ENCODE measurements at places on chromosomes 1 and 21.

- no peak for DNase-seq
Observed at GRCh38 chr21:44687671-44688070, 5.7 kb upstream of the KRTAP12-1 start.

GRCh38 chr1:164660775-164661174 lies 101.8 kb downstream of the PBX1 start:
- no peak for DNase-seq

DNA sequence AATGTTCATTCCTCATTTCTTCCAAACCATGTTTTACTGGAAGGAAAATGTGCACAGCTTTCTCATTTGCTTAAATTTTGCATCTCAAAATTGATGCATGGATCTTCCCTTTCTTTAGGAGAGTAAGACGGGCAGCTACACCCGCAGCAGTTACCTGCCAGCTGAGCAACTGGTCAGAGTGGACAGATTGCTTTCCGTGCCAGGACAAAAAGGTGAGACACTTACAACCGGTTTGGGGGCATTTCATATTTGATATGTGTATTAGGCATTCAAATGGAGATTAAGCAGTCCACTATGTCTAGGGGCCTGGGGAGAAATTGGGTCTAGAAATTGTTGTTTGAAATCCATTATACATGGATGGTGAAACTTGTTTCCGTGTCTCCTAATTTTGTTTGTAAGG lies 12.9 kb downstream of the C8A start:
- no peak for DNase-seq

DNA sequence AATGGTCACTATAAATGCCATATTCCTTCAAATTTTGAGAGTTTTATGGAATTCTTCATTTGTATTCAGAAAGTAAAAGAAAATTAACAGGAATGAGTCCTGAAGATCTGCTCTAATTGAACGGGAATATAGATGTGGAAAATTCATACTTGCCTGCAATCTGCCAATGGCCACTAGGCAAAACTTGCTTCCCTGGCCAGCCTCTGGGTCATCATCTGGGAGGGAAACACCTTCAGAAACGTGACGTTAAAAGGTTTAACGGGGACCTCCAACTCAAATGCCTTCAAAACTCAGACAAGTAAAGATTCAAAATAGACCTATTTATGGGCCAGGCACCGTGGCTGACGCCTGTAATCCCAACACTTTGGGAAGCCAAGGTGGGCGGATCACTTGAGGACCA lies 21.7 kb upstream of the CTSK start:
- no peak for DNase-seq

DNA sequence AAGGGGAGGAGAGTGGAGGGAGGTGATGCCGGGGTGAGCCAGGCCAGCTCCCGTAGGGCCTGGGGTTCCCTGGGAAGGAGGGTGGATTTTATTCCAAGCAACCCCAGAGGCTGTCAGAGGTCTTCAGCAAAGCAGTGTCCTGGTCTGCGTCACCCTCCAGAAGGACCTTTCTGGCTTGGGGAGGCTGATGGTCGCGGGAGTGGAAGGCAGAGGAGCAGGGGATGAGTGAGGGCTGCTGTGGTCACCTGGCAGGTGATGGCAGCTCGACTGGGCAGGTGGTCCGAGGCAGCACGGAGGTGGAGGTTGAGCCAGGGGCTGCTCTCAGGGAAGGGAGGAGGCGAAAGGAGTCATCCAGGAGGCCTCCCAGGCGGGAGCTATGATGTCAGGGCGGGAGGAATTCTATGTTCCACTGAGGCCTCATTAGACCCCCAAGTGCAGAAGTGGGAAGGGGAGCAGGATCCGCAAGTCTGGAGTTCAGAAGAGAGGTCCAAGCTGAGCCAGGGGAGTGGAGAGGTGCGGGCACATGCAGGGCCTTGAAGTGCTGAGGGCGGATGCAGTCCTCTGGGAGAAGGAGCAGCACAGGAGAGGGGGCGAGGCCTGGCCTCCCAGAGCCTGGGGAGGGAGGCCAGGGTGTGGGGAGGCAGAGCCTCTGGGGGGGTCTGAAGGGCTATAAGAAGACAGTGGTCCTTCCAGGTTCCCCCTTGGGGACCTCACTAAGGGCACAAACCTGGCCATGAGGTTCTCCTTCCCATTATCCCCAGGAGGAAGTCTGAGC lies 33.3 kb downstream of the BMP8A start:
- no peak for DNase-seq

- DNase-seq: no peak
Observed at GRCh38 chr1:9233241-9233941, 1.2 kb upstream of the H6PD start.

GRCh38 chr1:26321315-26322041 lies 3.7 kb downstream of the CD52 start:
- peak; percentile 62 for DNase-seq

DNA sequence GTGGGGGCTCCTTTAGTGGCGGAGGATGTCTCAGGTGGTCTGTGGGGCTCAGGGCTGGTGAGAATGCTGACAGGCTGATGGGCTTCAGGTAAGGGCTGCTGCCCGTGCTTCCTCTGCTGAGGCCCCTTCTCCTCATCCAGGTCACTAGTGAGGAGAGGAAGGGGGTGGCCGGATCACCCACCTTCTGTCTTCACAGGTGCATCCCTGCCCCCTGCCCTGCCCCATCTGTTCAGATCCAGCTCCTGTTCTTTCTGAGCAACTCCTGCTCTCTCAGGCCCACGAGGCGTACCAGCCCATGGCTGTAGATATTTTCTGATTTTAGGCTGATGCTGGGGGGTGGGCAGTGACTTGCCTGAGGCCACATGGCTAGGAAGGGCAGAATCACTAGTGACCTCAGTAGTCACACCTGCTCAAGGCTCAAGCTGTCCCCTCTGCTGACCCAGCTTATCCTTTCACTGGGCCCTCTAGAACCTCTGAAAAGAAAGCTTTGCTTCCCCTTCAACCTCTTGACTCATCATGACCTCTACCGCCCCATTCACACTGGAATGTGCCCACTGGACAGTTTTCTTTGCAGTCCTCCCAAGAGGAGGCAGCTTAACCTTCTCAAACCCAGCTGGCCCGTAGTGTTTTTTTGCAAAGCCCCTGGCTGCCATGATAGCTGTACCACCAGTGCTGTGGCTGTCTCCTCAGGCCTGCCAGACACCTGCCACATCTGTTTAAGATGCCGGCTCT lies 14.8 kb downstream of the DCST2 start:
- no peak for DNase-seq

DNA sequence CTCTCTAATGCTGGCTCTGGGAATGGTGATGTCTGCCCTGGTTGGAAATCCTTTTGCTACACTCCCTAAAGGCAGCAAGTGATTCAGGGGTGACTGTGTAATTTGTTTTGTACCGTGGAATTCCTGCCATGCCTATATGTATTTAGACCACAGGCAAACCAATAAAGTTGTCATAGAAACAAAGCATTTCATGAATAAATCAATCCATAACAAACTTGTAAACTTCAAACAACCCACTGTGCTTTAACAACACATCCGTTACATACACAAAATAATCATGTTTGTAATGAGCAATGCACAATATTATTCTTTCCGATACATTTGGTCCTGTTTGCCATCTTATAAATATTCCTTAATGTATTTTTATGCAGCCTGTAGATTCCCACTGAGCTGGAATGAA lies 330.3 kb upstream of the SNX7 start:
- DNase-seq: no peak

- no peak for DNase-seq
Observed at GRCh38 chr1:29852248-29852647, 615.9 kb downstream of the PTPRU start.

GRCh38 chr1:96918406-96918805 lies 196.8 kb downstream of the PTBP2 start:
- DNase-seq: no peak

DNA sequence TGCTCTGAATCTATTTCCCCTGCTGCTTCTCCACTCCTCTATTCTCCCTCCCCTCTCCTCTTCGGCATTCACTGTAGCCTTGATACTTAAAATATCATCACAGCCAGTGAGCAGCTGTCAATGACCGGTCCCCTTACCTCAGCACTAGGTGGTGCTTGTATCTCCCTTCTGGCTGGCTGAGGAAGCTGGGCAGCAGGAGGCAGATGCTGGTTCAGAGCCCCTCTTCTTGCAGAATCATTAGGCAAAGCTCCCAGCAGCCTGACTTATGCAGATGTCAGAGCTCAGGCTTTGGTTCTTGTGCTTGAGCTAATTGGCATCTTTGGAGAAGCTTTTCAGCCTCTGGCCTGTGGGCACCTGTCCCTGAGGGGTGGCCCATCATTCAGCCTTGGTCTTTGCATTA lies 31.9 kb upstream of the KCNA2 start:
- DNase-seq: no peak

GRCh38 chr21:15768045-15768601 lies 38.3 kb downstream of the USP25 start:
- DNase-seq: no peak

GRCh38 chr1:167136191-167136614 lies 42.3 kb downstream of the STYXL2 start:
- DNase-seq: no peak

- DNase-seq: no peak
Observed at GRCh38 chr1:40936931-40937339, 42.6 kb upstream of the CTPS1 start.

GRCh38 chr1:31600641-31601040 lies 16.8 kb upstream of the HCRTR1 start:
- DNase-seq: no peak

GRCh38 chr1:22792396-22793160 lies 81.9 kb downstream of the EPHB2 start:
- DNase-seq: no peak

DNA sequence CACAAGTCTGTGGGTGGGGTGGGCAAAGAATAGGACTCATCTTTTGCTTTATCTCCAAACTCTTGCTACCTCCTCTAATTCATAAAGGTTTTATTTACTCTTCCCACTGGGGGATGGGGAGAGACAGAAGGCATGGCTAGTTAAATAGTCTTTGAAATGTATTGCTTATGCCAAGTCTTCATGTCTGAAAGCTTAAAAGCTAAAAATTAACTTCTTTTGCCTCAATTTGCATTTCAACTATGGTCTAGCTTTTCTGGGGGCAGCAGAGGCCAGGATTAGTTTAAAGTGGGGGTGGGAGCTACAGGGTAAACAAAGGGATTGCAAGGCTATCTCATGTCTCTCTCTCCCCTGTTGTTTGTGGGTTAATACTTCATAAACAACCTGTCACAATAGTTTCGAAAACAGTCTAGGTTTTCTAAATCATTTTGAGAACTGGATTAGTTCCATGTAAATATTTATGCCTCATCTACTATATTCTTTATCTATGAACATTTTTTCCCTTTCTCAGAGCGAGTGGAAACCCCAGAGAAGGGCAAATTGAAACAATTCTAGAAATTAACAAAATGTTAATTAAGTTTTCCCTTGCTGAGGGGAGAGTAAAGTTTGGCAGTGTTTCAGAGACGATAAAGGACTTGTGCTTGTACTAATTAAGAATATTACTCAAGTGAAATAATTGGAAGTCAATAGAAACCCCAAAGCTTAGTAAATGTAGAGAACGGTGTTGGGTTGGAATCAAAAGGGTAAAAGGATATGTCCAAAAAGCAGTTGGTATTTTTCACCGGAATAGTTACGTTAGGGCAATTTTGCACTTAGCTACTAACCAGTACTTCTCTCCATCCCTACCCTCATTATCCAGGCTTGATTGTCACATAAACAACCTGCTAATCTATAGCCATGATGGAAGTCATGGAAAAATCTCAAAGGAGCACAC lies 182.2 kb downstream of the GIPC2 start:
- DNase-seq: no peak

- no peak for DNase-seq
Observed at GRCh38 chr1:31788825-31789256, 24.7 kb upstream of the ADGRB2 start.

DNA sequence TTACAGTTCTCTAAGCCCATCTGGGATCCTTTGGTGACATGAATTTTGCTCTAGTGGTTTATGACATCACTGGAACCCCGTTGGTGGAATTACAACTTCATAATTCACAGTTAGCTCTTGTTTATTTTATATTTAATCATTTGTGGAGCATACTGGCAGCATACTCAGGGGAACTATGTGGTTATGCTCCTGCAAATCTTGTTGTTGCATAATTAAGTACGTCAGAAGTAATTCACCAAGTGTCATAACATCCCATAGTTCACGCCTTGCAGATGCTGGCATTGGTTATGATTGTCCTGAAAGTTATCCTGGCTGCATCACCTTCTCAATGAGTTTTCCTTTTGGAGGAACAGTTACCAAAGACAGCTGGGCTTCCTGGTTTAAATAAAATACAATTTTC lies 16.5 kb downstream of the PRRX1 start:
- DNase-seq: no peak

DNA sequence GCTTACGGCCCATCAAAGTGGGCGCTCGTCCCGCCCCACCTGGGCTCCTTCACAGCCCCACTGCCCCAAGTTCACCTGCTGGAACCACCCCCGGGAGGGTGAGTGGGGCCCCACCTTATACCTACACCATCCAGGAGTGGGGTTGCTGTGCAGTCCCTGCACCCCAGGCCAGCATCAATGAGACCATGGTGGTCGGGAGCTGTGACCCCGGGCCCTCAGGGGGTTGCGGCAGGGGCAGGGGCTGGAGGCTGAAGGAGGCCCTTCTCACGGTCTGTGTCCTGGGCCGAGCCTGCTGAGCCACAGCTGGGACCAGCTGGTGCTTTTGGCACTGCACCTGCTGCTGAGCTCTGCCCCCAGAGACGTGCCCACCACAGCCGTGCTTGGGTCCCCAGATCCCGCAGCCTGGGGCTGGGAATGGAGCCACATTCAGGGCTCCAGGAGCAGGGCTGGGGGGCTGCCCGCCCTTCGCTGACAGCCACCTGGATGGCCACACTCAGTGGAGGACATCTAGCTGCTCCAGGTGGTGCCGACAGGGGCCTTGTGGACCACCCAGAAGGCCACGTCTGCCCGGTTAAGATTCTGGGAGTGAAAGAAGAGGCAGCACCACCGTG lies 17.4 kb downstream of the ACTRT2 start:
- DNase-seq: no peak

GRCh38 chr1:63704443-63704842 lies 69.4 kb upstream of the ROR1 start:
- no peak for DNase-seq

- DNase-seq: no peak
Observed at GRCh38 chr1:199305053-199305452, 666.2 kb downstream of the PTPRC start.

DNA sequence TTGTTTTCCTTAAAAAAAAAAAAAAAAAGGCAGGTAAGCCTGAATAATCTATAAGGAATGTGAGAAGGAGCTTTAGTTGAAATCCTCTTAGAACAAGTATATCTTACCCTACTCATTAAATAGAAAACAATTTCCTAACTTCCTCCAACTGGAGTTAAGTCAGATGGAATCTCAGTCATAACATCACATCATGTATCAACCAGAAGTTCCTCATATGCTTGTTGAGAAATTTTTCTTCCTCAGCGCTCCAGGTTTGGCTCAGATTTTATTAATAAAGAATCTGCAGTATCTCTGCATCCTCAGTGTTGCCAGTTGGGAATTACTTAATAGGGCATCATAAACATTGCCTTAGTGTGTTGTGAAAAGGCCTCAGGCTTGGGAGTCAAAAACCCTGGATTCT lies 37.6 kb downstream of the DUSP10 start:
- no peak for DNase-seq

DNA sequence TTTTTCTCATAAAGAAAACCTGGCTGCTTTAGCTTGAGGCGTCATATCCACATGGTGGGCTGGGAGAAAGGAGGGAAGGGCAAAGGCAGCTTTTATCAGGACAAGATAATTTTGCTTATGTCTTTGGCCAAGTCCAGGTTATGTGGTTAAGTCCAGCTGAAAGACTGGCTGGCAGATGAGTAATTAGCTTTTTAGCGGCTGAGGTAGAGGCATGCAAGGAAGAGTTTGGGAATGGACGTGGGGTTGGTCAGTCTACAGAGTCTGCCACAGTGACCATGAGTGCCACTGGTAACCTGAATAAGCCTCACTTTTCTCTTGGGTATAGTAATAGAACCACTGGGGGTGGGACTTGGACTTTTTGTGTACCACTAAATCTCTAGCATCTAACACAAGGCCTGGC lies 39.8 kb downstream of the NEK7 start:
- no peak for DNase-seq
